ENCODE measurements at places on chromosomes 2 and 18.

- no peak for DNase-seq
Observed at GRCh38 chr2:156489750-156490465, 53.7 kb downstream of the GPD2 start.

GRCh38 chr18:49399003-49399402 is 61.4 kb downstream of the DYM start:
- no peak for DNase-seq

DNA sequence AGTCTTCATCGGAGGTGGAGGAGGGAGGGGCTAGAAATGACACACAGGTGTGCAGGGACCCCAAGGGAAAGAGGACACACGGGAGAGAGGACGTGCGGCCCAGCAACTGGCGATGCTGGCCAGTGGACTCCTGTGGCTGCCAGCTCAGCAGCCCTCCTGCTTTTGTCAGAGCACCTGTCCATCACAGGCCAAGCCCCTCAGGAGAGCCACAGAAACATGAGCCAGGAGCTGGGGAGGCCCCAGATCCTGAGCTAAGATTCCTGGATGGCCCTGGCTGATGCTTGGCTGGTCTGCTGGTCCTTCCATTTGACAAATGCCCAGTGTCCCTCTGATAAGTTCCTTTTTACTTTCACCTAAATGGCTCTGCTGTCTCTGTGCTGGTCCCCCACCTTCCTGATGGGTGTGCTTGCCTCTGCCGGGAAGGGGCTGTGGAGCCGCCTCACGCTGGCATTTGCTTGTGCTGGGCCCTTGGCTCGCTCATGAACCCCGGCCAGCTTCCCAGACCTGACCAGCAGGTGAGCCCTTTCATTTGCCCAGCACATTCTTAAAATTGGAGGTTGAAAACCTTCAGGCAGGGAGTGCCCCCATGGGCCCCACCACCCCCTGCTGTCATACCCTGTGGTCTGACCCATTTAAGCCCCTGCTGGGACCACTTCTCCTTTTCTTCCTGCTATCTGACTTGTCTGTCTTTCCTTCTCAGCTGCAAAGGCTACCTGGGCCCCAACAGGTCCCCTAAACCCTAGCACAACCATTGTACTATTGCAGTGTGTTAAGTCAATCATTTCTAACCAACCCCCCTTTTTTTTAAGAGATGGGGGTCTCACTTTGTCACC is 37.3 kb downstream of the CYP27C1 start:
- no peak for DNase-seq

- no peak for DNase-seq
Observed at GRCh38 chr2:53896864-53897263, 37.1 kb upstream of the GPR75 start.

DNA sequence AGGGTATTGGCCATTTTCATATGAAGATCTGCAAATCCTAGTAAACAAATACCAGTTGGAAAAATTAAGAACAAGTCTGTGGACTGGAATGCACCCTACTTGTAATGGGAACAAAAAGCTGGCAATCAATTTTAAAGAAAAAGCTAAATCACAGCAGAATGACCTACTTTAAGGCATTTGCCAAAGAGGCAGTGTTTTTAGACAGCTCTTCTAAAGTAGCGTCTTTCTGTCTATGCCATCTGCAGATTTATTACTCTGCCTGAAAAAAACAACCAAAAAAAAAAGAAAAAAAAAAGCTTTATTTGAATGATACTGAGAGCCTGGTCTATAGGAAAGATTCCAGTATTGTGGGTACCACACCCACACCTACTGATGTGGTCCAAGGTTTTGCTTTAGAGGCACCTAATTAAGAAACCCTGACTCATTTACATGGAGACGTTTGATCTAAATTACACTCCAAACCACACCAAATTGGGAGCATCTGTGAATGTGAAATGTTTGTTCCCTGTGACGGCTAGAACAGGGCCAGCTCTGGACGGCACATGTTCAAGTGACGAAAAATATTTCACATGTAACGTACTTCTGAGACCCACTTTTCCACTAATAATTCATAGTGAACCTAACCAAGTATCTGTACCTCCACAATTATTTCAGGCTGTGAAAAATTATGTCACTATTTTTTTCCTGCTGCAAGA is 597.1 kb downstream of the ARHGAP15 start:
- no peak for DNase-seq

GRCh38 chr2:29749041-29749440 is 172.3 kb downstream of the ALK start:
- DNase-seq: no peak

DNA sequence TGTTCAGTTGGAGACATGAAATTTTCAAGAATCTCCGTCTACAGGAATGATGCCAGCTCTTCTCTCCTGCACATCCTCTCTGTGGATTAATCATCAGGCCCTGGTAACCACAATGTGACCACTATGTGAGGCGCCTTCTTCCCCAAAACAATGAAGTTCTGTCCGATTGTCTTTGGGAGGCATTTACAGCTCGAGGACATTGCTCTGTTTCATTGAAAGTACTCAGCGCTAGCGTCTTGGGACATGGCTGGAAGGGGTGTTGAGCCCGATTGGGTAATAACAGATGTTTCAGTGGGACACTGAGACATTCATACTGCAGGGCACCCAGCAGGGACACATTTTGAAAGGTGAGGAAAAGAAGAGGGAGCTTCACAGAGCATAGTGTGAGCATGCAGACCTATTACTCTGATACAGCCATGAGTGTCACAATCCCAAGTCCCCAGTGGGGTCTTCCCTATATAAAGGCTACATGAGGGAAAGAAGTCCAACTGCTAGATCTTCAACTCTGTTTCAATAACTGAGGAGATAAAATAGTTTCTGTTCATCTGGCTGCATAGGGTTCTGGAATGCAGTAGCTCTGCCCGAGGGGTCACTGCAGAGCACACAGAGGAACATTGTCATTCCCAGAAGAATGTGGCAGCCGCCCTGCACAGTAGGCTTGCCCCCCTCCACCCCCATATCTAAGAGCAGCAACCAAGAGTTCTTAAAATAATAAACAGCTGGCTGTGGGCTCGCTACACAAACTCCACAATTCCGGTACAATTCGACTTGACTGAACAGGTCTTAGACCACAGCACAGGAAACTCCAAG is 237.3 kb downstream of the OSR1 start:
- no peak for DNase-seq

All from activated effector memory CD4-positive, alpha-beta T cell treated with Interleukin-2 at 50 U/mL for 16 hours (primary cell).